ENCODE measurements at places on chromosomes 11 and 22. TPM values are rescaled to one million over a fixed set of nuclear protein-coding genes. Genes with fewer than 3 reads are reported as not detected.

The ACRV1 gene
- 0.12 TPM for total RNA-seq

The FXYD2 gene
- total RNA-seq: 15.8 TPM

The MS4A7 gene
- not detected for total RNA-seq

The TP53I11 gene
- total RNA-seq: 33.3 TPM

The TBX10 gene
- total RNA-seq: not detected

The CREB3L1 gene
- 4.0 TPM for total RNA-seq

The RTN4RL2 gene
- total RNA-seq: 90.3 TPM

The SLC16A8 gene
- not detected for total RNA-seq

The PHLDB1 gene
- total RNA-seq: 10.0 TPM

The TEX54 gene
- not detected for total RNA-seq

The CYP2D6 gene
- 0.32 TPM for total RNA-seq

The SEC14L6 gene
- not detected for total RNA-seq

The DDX25 gene
- not detected for total RNA-seq

The HYLS1 gene
- total RNA-seq: 11.9 TPM

The GLYATL1 gene
- total RNA-seq: not detected

The BCO2 gene
- 0.96 TPM for total RNA-seq

The KRTAP5-7 gene
- not detected for total RNA-seq

The PAX6 gene
- 0.57 TPM for total RNA-seq

The NXPE4 gene
- not detected for total RNA-seq

The XNDC1N gene
- total RNA-seq: 3.2 TPM

The SPDYC gene
- not detected for total RNA-seq

The CALCA gene
- total RNA-seq: not detected

The RIMBP3C gene
- total RNA-seq: not detected

The OR52I1 gene
- not detected for total RNA-seq
